ENCODE measurements at places on chromosomes 2 and 18. TPM values are rescaled to one million over a fixed set of nuclear protein-coding genes. Genes with fewer than 3 reads are reported as not detected.

DNA sequence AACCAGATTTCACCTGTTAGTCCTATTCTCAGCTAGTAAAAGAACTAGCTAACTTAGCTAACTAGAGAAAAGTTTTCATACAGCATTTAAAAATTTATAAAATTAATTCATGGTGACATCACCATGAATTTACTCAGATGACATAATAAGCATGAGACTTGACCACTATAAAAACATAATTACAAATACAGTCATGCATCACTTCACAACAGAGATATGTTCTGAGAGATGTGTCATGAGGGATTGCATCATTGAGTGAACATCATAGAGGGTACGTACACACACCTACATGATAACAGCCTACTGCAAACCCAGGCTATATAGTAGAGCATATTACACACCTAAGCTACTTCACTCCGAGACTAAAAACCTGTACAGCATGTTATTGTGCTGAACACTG, 481.3 kb upstream of the CHAC2 start:
- no peaks in the 10 kb centered on the region for H3K4me1 ChIP-seq
- no peaks in the 10 kb centered on the region for H3K27me3 ChIP-seq
- H3K27ac ChIP-seq = no peak overlapping the region
- no peaks in the 10 kb centered on the region for H3K36me3 ChIP-seq
- no peak overlapping the region for H3K4me3 ChIP-seq

DNA sequence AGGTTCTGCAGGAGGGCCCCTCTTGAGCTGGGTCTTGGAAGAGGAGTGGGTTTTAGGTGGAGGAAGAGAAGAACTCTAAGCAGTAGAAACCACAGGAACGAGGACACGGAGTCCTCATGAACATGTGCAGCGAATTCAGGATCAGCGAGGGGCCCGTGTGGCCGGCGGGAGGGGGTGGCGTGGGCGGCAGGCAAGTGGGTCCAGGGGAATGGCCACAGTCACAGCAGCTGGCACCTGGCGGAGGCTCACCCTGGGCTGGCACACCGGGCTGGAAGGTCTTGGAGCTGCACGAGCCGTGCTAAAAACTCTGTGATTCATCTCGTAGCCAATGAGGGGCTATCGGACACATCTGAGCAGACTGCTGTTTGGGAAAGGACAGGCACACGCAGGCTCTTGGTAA, 18.0 kb upstream of the CIDEA start:
- H3K27ac ChIP-seq = no peak overlapping the region
- no peak overlapping the region for H3K4me3 ChIP-seq
- peaks cover 8% of the 10 kb centered on the region for H3K4me1 ChIP-seq
- no peaks in the 10 kb centered on the region for H3K36me3 ChIP-seq
- DNase-seq = no peak

- no peak overlapping the region for H3K27ac ChIP-seq
- peaks cover 28% of the 10 kb centered on the region for H3K27me3 ChIP-seq
- no peaks in the 10 kb centered on the region for H3K4me1 ChIP-seq
Measured at GRCh38 chr2:205778356-205778755, 96.1 kb downstream of the NRP2 start.

Gene PCARE
- total RNA-seq = 0.74 TPM

Gene LBX2
- total RNA-seq = 0.25 TPM

All from left ventricle myocardium inferior (tissue), 1 donor.